Activated T-cell treated with anti-CD3 and anti-CD28 coated beads, Interleukin-2, amount 50 U/mL, for 24 hours (primary cell): ENCODE measurements at places on chromosomes 7 and 10.

GRCh38 chr7:101942603-101943210, 125.3 kb downstream of the CUX1 start:
- no peak for DNase-seq

DNA sequence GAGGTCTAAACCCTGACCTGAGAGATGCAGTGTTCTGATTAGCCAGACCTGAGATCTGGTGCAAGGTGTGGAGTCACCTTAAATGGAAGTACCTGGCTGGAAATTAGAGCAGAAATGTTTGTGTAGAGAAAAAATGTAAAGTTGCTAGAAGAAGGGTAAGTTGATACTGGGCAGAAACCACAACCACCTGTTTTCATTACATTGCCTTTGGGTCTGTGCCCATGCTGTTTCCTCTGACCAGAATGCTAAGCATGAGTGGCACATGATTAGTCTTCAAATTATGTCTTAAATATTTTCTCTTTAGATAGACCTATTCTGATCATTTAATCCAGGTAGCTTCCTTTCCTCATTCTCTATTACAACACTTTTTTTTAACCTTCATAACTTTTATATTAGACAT, 69.0 kb downstream of the CASD1 start:
- DNase-seq: no peak

- DNase-seq: no peak
Measured at GRCh38 chr10:127374901-127375300, 174.2 kb upstream of the NPS start.

DNA sequence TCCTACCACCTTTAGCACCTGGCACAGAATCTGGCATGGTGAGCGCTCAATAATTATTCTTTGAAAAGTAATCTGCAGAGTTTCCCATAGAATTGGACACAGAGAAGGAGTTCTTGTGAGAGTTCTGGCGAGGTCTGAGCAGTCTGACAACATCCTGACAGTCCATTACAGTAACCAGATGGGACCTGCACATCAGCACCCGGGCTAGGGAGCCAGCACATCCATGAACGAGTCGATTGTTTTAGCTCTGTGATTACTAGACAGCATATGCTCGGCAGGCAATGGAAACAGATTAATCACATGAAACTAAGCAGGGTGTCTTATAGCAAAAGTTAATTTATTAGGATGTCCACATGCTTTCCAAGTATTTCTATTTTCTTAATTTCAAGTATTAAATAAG, 96.7 kb downstream of the SEMA3D start:
- no peak for DNase-seq

- DNase-seq: peak; percentile 70
Measured at GRCh38 chr10:35336921-35337823, 863 bp downstream of the CCNY start.

DNA sequence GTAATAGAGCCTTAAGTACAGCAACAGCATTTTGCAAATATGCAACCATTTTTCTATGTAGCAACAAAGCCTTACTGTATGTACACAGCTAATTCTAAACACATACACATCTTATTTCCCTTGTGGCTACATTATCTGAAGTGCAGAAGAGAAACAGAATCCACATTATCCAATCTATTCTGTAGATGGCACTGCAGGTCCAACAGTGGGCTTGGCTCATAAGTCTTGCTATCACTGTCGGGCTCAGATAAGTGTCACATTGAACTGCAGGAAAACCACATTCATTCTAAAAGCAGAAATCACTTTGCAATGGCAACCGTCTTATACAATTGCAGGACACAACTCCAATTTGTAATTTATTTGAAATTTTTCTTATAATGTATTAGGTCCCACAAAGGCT, 109.8 kb upstream of the NOBOX start:
- no peak for DNase-seq

- no peak for DNase-seq
Measured at GRCh38 chr10:30857803-30858202, 173.9 kb downstream of the ZNF438 start.

DNA sequence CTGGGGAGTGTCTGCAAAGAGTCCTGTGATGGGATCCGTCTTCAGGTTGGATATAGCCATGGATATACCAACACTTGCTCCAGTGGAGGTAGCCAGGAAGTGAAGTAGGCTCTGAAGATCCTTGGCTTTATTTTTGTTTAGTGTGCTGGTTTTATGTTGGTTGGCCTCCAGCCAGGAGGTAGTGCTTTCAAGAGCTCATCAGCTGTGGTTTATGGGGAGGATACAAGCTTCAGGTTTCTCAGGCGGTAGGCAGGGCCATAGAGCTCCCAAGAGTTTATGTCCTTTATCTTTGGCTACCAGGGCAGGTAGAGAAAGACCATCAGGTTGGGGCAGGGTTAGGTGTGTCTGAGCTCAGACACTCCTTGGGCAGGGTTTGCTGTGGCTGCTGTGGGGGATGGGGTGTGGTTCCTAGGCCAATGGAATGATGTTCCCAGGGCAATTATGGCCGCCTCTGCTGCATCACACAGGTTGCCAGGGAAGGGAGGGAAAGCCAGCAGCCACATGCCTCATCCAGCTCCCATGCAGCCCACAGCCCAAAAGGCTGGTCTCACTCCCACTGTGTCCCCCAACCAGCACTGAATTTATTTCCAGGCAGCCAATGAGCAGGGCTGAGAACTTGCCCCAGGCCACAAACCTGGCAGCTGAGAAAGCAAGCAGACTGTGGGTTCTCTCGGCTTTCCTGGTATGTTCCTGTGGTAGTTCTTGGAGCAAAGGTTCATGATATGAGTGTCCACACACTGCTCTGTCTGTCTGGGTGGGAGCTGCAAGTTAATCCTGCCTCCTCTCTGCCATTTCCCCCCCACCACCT, 67.0 kb upstream of the PRLHR start:
- DNase-seq: no peak

DNA sequence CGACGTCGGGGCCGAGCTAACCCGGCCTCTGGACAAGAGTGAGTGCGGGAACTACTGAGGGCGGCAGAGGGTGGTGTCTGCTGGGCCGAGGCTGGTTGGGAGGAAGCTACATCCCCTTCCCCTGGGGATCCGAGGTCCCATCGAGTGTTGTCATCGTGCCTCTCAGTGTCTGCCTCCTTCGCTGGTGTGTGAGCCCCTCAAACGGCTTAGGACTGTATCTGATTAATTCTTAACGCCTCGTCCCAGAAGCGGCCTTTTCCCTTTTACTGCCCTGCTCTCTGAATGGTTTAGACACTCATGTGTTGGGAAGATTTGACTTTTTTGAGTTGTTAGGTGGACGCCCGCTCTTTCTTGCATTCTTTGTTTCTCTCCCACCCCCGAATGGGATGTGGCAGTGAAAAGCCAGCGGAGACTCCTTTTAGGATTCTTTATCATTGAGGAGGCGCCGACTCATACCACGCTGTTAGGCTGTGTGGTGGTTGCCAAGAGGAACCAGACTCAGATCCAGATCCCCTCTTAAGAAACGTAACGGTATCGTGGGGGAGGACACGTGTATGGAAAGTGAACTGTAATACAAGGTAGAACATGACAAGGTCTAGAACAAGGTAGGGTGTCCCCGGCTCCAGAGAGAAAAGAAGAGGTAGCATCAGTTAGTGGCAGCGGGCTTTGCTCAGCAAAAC, 631 bp downstream of the SUPV3L1 start:
- no peak for DNase-seq

- no peak for DNase-seq
Measured at GRCh38 chr10:98249134-98249533, 18.9 kb downstream of the LOXL4 start.

- peak; percentile 32 for DNase-seq
Measured at GRCh38 chr10:120979435-120980278, 128.5 kb downstream of the WDR11 start.

DNA sequence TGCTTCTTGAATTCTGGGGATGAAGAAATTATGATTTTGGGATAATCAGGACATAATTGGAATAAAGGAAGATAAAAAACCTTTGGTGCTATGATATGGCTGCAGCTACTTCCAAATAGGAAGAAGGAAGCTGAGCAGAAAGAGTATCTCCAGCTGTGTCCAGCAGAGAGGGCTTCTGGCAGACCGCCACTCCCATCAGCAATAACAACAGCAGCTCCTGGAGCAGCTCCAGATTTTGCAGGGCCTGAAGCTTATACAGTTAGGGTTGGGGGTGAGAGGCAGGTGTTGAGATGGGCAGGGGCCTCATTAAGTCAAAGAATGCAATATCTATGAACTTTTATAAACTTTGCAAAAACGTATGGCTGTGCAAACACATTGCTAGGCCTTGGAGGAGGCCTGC, 62.3 kb downstream of the C10orf120 start:
- DNase-seq: no peak

GRCh38 chr7:156979711-156980110, 30.2 kb downstream of the NOM1 start:
- no peak for DNase-seq

GRCh38 chr10:75228834-75229233, 6.9 kb downstream of the COMTD1 start:
- peak; percentile 2 for DNase-seq

GRCh38 chr10:20999699-21000098, 102.6 kb upstream of the NEBL start:
- no peak for DNase-seq

DNA sequence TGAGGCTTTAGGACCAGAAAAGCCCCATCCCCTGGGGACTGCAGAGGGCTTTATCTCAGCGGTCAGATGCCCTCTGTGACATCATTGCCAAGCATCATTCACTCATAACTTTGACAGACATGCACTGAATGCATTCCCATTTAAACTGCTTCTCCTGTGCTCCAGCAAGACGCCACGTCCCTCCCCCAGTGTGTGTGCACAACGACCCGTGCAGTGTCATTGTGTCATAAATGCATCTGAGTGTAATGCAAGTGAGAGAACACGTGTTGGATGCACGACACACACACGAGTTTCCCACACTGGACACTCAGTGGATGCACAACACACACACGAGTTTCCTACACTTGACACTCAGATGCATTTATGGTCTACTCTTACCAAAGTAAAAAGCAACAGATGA, 337.9 kb downstream of the PTPRN2 start:
- peak; percentile 3 for DNase-seq

DNA sequence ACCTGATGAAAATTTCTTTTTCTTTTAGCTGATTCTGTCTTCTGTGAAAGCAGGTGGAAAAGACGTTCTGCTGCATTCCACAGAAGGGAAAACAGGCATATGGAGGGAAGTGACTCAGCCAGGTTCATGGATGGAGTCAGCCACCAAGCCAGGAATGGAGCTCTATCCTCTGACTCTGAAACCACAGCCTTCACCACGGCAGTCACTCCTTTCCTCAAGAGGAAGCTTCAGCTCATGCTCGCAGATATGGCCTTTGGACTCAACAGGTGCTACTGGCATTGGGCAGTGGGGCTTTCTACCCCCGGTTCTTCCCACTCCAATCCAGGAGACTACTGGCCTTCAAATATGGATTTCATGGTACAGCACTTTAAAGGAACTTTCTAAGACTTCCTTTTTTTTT, 11.5 kb upstream of the PLAU start:
- DNase-seq: no peak

DNA sequence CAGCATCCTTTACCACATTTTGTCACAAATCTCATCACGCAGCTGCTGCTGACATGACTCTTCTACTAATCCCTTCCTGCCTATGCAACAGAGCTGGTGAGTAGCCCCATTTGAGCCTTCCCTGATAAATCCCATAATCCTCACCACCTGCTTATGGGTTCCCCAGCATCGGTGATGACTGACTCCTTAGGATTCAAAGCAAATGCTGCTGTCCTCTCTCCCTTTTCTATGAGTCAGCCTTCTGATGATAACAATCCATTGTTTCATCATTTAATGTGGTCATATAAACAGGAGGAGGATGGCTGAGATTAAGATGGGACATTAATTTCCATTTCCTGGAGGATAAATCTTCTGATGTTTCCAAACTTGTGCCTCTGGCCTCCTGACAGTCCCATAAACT, 73.4 kb downstream of the SORCS1 start:
- DNase-seq: no peak

- no peak for DNase-seq
Measured at GRCh38 chr7:37467002-37467401, 18.3 kb upstream of the ELMO1 start.

GRCh38 chr7:10973942-10974911, 555 bp downstream of the PHF14 start:
- peak; percentile 51 for DNase-seq

DNA sequence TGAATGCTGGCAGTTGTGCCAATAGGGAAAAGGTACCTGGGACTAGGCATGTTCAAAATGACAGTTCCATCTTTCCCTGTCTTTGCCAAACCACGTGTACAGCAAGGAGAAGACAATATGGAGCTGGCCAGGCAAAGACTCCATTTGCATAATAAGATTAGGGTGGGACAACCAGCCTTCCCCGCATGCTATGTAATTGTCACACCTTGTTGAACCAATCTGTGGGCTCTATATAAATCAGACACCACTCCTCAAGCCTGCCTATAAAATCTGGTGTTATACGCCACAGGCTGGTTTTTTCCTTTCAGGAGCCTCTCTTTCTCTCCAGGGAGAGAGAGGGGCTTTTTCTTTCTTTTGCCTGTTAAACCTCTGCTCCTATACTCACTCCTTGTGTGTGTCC, 11.0 kb upstream of the NUB1 start:
- no peak for DNase-seq

GRCh38 chr7:68622500-68622899, 975.8 kb upstream of the AUTS2 start:
- DNase-seq: no peak

- DNase-seq: no peak
Measured at GRCh38 chr7:138746073-138746472, 44.9 kb upstream of the SVOPL start.

- DNase-seq: no peak
Measured at GRCh38 chr7:90484706-90485105, 15.3 kb downstream of the PTTG1IP2 start.

GRCh38 chr10:43012578-43012977, 64.3 kb upstream of the RET start:
- no peak for DNase-seq

DNA sequence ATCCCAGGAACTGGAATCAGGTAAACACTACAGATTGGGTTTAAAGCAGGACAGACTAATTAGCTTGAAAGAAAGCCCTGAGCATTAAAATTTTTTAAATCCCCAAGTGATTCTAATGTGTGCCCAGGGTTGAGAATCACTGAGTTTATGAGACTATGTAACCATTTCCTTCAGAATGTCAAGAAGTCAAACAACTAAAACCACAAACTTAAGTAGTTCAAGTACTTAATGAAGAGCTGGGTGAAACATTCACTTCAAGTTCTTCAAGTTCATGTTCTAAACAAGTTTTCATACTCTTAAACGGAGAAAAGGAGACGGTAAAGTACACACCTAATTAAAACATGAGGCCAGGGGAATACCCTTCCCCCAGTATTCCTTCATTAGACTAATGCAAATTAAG, 28.2 kb upstream of the TLL2 start:
- no peak for DNase-seq

GRCh38 chr10:107666214-107666613, 501.7 kb upstream of the SORCS1 start:
- no peak for DNase-seq

GRCh38 chr7:73774923-73775322, 4.9 kb upstream of the CLDN3 start:
- DNase-seq: no peak

DNA sequence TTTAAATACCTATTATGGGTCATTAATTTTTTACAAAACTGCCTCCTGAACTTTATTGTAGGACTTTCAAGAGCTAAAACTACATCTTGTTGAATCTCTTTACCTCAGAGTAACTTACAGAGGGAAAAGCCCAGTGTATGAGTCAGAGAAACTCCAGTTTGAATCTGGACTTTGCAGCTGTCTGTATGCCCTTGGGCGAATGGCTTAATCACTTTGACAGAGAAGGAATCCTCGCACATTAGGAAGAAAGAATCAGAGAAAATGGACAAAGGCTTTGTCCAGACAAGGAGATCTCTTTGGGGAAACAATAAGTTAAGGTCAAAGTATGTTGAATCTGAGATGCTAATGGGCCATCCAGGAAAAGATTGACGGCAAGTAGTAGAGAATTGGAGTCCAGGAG, 484.2 kb upstream of the CELF2 start:
- DNase-seq: no peak
